ENCODE measurements at places on chromosomes 2 and 18.

GRCh38 chr2:177239932-177240630, 24.4 kb downstream of the NFE2L2 start:
- no peak for DNase-seq

GRCh38 chr18:58792086-58792485, 72.6 kb upstream of the ZNF532 start:
- no peak for DNase-seq

GRCh38 chr2:205409411-205409810, 272.9 kb upstream of the NRP2 start:
- no peak for DNase-seq

GRCh38 chr2:113183264-113183663, 9.5 kb downstream of the PSD4 start:
- no peak for DNase-seq

GRCh38 chr2:191538334-191538903, 139.5 kb upstream of the NABP1 start:
- no peak for DNase-seq

DNA sequence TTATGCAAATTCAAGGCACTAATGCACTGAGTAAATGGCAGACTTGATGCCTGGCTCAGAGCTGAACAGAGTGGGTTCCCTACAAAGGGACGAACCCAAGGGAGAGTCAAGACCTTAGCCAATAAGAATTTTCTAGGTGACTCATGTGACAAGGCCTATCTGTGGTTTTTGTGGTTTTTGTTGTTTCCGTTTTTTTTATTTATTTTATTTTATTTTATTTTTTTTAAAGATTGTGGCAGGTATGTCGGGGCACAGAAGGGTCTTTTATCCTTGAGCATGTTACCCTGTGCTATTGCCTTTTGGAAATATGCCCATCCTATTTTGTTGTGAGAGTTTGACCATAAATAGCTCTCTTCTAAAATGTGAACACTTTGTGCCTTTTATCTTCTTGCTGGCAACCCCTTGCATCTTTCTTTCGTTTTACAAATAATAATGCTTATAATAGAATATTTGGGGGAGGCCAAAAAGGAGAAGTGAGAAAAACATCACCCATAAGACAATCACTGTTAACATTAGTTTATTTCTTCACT, 113.4 kb upstream of the AQP4 start:
- DNase-seq: no peak

- no peak for DNase-seq
Measured at GRCh38 chr2:54806975-54807374, 83.5 kb downstream of the EML6 start.

DNA sequence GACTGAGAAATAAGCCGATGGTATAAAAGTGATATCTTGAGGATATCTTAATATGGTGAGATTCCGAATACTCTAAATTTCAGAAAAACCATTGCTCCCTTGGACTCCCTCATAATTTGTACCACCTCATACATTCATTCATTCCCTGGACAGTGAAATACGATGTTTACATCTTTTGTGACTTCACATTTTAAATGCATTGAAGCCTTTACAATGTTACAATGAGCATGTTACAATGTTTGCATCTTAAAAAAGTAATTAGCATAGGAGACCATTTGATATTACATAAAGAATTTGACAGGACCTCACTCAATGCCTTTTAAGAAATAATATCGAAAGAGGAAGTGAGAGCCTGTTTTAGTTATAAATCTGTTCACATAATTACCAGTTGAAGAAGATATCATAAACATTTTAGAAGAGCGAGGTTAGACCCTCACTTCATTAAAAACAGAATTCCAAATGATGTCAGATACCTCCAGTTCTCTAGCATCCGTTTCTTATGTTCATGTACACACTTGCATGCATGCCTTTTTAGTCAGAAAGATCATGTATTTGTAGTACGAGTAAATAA, 372.0 kb downstream of the ARHGAP15 start:
- DNase-seq: no peak

DNA sequence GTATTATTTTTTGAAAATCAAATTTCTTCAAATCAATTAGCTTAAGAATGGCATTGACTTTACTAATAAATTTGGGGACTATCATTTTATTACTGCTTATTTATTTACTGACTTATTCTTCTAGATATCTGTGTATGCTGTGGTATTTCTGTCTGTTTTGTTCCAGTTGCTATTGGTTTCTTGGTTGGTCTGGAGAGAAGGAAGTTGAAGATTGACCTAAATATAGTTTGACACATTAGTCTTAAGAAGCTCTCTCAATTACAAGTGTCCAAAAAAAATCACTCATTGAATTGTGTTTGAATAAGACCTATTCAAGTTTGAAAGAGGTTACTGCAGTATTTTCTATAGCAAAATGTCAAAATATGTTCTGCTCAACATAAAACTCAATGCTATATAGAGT, 153.3 kb upstream of the KYNU start:
- DNase-seq: no peak
